ENCODE measurements at places on chromosomes 11 and 22. TPM values are rescaled to one million over a fixed set of nuclear protein-coding genes. Genes with fewer than 3 reads are reported as not detected.

DNA sequence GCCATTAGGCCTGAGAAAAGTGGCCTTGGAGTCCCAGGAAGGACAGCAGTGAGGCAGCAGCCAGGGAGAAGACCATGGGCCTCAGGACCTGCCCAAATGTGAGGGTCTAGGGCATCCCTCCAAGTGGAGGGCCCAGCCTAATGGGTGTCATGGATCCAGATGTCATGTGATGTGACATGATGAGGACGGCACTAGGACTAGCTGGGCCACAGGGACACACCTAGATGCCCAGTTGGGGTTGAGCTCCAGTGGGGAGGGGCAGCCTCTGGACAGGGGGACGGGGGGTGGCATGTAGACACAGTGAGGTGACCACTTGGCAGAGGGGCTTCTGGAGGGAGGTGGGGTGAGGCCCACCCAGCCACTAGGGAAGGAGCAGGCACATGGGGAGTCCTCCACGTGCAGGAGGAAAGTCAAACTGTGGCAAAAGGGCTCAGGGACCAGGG is 5.4 kb downstream of the SCARF2 start:
- no peak for DNase-seq
- H3K4me3 ChIP-seq: no peak overlapping the region
- H3K27me3 ChIP-seq: peaks cover 100% of the 10 kb centered on the region
- H3K27ac ChIP-seq: no peak overlapping the region
- no peaks in the 10 kb centered on the region for H3K4me1 ChIP-seq

GRCh38 chr11:75325713-75326438 is 25.6 kb downstream of the ARRB1 start:
- no peaks in the 10 kb centered on the region for H3K36me3 ChIP-seq
- DNase-seq: no peak
- no peak overlapping the region for H3K4me3 ChIP-seq
- H3K27ac ChIP-seq: no peak overlapping the region
- H3K27me3 ChIP-seq: no peaks in the 10 kb centered on the region
- H3K4me1 ChIP-seq: peaks cover 11% of the 10 kb centered on the region

- DNase-seq: no peak
- H3K4me1 ChIP-seq: no peaks in the 10 kb centered on the region
- H3K36me3 ChIP-seq: no peaks in the 10 kb centered on the region
Observed at GRCh38 chr22:44537467-44537866, 39.4 kb upstream of the RTL6 start.

- H3K4me1 ChIP-seq: no peaks in the 10 kb centered on the region
- DNase-seq: no peak
- no peaks in the 10 kb centered on the region for H3K36me3 ChIP-seq
- no peak overlapping the region for H3K27ac ChIP-seq
Observed at GRCh38 chr11:64796047-64796756, 6.8 kb downstream of the MAP4K2 start.

DNA sequence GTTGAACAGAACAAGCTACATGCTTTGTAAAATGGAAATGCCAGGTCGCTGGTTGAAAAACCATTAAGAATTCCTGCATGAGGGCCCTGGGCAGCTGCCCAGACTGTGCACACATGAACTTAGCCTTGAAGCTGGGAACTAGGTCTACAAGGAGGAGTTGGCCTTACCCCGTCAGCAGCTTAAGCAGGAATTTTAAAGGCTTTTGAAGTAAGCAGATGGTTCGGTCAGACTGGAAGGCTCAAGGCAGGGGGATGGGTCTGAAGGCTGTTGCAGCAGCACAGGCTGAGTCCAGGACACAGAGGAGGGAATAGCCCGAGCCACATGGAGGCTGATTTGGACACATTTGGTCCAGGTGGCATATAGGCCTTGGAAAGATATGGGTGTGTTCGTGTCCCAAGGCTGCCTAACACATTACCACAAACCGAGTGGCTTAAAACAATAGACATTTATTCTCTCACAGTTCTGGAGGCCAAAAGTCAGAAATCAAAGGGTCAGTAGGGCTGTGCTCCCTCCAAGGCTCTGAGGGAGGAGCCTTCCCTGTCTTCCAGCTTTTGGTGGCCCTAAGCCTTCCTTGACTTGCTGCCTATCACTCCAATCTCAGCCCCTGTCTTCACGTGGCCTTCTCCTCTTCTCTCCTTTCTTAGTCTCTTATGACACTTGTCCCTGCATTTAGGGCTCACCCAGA is 11.6 kb downstream of the LIF start:
- H3K27me3 ChIP-seq: no peaks in the 10 kb centered on the region
- no peak overlapping the region for H3K27ac ChIP-seq
- DNase-seq: no peak
- no peak overlapping the region for H3K4me3 ChIP-seq
- H3K36me3 ChIP-seq: no peaks in the 10 kb centered on the region
- peaks cover 10% of the 10 kb centered on the region for H3K4me1 ChIP-seq

DNA sequence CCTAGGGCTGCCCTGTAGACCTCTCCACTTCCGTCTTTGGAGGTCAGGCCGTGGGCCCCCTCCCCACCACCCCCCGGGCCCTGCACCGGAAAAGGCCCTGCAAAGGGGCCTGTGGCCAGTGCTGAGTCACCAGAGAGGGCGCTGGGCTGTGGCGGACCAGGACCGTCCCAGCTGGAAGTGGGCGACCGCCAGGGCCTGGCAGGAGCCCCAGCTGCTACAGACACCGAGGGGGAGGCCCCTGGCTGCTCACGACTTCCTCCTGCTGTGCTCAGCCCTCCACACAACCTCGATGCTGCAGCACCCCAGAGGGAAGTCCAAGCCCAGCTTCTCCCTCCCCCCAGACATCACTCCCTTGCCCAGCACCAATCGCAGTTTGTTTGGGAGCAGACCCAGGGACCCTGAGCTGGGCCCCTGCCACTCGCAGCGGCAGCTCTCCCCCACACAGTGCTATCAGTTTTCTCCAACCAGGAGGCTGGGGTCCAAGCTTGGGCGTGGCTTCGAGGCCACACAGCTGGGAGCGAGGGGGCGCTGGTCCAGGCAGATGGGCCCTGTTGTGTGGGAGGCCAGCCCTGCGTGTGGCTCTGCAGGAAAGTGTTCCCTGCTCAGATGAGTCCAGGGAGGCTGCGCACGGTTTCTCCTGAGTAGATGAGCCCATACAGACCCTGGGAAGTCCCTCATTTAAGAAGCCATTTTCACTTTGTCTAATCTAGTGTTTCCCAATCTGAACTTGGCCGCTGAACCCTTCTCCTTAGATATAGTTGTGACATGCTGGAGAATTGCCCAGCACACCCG is 5.6 kb upstream of the SH3BP1 start:
- H3K4me3 ChIP-seq: peak overlapping the region; percentile 13
- peaks cover 17% of the 10 kb centered on the region for H3K4me1 ChIP-seq
- H3K27me3 ChIP-seq: no peaks in the 10 kb centered on the region
- peak; percentile 82 for DNase-seq

- no peak overlapping the region for H3K4me3 ChIP-seq
- no peaks in the 10 kb centered on the region for H3K36me3 ChIP-seq
- H3K27me3 ChIP-seq: no peaks in the 10 kb centered on the region
- no peak overlapping the region for H3K27ac ChIP-seq
Observed at GRCh38 chr11:71914617-71915189, 13.7 kb downstream of the XNDC1N start.

DNA sequence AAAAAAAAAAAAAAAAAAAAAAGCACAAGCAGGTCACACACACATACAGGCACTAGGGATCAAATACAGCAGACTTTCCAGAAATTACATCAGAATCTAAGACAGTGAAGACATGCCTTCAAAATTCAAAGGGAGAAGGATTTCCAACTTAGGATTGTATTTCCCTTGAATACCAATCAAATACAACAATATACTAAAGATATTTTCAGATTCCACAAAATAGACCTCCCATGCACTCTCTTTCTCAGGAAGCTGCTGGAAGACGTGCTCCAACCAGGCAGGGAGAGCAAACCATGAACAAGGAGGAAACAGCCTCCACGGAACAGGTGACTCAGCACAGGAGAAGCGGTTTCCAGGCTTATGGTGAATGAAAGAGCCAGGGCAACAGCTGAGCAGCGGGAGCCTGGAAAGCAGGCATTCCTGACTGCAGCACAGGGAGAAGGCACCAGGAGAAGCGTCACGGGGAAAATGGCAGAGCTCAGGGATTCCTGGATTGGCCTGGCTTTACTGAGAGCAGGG is 32.0 kb downstream of the TMEM184B start:
- peak; percentile 84 for DNase-seq
- H3K27me3 ChIP-seq: no peaks in the 10 kb centered on the region
- no peak overlapping the region for H3K4me3 ChIP-seq
- peaks cover 28% of the 10 kb centered on the region for H3K4me1 ChIP-seq
- no peaks in the 10 kb centered on the region for H3K36me3 ChIP-seq
- peak overlapping the region; percentile 48 for H3K27ac ChIP-seq

DNA sequence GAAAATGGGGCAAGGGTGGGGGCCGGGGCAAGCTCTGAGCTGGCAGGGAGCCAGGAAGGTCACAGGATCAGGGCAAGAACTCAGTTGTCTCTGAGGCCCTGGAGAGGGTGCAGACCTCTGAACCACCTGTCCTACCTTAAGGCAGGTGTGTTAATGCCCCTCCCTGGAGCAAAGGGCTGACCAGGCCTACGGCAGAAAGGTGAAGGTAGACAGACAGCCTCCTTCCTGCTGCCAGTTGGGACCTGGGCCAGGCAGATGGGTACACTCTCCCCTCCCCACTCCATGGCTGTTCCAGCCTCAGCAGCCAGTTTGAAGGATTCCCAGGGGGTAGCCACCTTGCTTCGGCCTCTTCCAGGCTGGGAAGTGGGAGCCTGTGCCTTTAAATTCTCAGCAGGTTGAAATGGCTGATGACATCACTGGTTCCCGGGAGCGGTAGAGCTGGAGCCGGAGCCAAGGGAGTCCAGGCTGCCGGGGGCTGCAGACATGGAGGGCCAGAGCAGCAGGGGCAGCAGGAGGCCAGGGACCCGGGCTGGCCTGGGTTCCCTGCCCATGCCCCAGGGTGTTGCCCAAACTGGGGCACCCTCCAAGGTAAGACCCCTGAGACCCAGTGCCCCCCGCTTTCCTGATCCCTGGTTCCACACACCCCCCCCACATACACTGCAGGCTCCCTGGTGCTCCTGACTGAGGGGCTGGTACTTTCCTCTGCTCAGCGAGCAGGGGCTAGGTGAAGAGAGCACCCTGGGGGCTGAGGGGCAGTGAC is at the start of gene INPP5J:
Gene INPP5J (plus strand): TSS at position 435 of the 760 bp plus-strand sequence. CDS start 49 bp downstream, at position 484.
- no peak within 1 kb of the TSS for H3K27ac ChIP-seq
- peaks cover 3% of the 10 kb centered on the region for H3K4me1 ChIP-seq
- peak; percentile 58 for DNase-seq
- H3K27me3 ChIP-seq: no peaks in the 10 kb centered on the region
- no peaks in the 10 kb centered on the region for H3K36me3 ChIP-seq

GRCh38 chr22:30455075-30455840 is 16.6 kb downstream of the SEC14L3 start:
- H3K4me3 ChIP-seq: no peak overlapping the region
- no peak overlapping the region for H3K27ac ChIP-seq
- no peaks in the 10 kb centered on the region for H3K27me3 ChIP-seq
- H3K36me3 ChIP-seq: no peaks in the 10 kb centered on the region

The FAT3 gene
- 20.9 TPM for total RNA-seq

The MUC6 gene
- total RNA-seq: not detected

The PRR33 gene
- total RNA-seq: not detected

The MMP8 gene
- total RNA-seq: not detected
